Nucleus accumbens (tissue), 56 donors: ENCODE measurements at places on chromosomes 12 and 14.

DNA sequence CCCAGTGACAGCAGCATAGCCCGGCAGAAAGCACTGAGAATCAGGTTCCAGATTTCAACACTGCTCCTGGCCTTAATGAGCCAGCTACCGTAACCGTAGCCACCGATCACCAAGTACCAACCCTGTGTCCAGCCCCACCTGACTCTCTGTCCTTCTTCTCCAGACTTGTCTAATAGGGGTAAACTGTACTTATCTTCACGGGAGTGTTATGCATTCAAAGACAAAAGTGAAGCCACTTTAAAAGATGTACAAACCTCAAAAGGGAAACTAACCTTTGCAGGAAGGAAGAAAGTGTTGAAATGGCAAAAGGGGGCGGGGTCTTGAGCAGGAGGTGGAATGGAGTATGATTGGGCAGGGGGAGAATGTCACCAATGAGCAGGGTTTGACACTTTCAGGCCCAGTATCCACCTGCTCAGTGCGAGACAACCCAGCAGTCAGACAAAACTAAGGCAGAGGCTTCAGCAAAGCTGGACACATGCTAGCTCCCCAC is 226.1 kb downstream of the CHST11 start:
- DNase-seq, result no peak

- DNase-seq, result no peak
Observed at GRCh38 chr12:47763481-47764346, 5.0 kb upstream of the RAPGEF3 start.

DNA sequence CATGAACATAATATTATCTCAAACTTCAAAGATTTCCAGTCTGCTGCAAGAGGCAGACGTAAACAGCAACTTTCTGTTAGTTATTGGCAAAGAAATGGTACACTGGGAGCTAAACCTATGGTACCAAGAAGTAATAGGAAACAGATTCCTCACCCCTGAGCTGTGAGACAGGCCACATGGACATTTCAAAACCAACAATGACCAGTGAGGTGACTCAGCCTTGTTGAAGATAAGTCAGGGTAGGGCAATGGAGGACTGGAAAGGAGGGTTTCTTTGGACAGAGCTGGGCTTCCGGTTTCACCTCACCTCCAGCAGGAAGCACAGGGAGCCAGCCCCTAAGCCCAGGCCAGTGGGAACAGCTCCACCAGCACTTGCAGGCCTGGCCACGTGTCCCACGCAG is 1320.5 kb downstream of the AACS start:
- DNase-seq, result no peak

- DNase-seq, result no peak
Observed at GRCh38 chr12:71128191-71128788, 29.5 kb downstream of the TSPAN8 start.

GRCh38 chr14:36510874-36511273 is 9.2 kb downstream of the NKX2-1 start:
- no peak for DNase-seq

DNA sequence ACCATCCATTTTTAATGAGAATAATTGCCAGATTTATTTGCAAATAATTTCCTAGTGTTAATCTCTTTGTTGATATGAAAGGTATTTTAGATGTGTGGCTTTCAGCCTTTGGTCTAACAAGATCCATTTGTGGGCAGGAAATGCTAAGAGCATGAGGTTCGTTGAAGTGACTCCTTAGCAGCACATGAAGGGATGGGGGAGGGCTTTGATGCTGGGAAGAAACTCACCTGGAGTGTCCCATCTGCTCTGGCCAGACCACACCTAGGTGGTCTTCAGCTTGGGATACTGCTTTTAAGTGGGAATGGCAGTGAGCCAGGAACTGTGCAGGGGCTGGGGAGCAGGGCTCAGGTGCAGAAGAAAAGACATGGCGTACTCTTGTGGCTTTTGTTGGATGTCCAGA is 13.6 kb downstream of the SFSWAP start:
- no peak for DNase-seq

- no peak for DNase-seq
Observed at GRCh38 chr12:3527181-3527580, 36.2 kb downstream of the PRMT8 start.

GRCh38 chr12:103387385-103387784 is 108.4 kb downstream of the C12orf42 start:
- DNase-seq, result no peak

DNA sequence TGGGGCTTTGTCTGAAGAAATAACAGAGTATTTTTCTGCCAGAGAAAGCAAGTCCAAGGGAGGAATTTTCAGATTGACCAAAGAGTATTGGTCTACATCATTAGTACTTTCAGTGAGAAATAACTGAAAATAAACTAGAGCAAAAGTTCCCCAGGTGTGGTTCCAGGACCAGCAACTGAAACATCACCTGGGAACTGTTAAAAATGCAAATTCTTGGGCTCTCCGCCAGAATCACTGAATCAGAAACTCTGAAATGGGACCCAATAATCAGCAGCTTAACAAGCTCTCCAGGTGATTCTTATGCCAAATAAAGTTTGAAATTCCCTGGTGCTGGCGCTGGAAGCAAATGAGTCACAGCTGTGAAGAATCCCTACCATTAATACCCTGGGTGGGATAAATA is 52.1 kb downstream of the EIF2S3B start:
- no peak for DNase-seq
